ENCODE measurements at places on chromosomes 6 and 20.

- DNase-seq = no peak
Measured at GRCh38 chr20:47503685-47504084, 2.0 kb downstream of the NCOA3 start.

DNA sequence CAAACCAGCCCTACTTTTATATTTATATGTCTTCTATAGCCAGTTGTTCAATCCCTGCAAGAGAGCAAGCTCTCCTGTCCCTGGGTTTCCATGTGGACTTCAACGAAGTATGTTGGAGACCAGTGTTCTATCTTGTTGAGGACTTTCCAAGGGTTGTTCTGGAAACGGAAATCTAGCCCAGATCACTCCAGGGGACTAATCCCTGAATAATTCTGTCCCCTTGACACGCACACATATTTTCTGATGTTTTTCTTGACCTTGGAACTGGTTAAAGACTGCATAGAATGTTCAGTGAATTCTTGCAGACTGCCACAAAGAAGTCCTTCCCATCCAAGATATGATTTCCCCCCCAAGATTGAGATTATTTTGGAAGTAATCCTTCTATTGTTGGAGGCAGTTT lies 9.5 kb upstream of the MYLK2 start:
- DNase-seq = no peak

DNA sequence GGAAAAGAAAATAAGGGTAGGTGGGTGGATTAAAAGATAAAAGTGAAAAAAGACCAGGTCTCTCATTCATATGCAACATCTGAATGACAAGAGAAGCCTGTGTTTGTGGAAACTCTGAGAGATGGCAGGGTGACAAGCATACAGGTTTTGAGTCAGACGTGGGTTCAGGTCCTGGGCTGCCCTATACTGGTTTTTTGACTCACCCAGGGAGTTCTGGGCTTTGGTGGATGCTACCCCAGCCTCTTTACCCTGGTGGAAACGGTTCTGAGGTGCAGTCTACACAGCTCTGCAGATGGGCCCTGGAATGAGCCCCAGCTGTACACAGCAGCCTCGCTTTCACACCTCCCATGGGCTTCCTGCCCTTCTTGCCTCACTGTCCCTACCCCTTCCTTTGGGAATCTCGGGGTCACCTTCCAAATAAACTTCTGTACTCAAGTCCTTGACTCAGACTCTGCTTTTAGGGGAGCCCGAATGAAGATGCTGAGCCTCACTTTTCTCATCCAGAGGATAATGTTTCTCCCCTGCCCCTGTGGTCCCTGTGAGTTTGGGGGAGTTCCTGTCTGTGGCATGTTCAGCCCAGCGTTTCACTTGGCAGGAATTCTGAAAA lies 77.7 kb upstream of the CLDN20 start:
- DNase-seq = no peak

DNA sequence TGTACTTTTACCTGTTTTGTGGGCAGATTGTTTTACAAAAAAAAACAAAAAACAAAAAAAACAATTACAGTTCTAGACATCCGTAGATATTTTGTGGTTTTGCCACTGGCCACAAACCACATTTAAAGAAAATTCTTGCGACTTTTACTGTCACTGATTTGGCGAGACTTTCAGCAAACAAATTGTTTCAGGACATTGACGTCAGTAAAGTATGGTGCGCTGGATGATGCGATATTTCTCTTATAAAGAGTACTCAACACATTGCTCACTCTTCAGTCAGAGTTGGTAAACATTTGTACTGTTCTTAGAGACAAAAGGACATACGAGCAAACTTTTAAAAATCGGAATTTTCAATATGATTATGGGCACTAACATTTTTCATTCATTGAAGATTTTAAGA lies 229.8 kb downstream of the HAO1 start:
- DNase-seq = no peak
